ENCODE measurements at places on chromosomes 4 and X. TPM values are rescaled to one million over a fixed set of nuclear protein-coding genes. Genes with fewer than 3 reads are reported as not detected.
A peak's percentile ranks its signal among the peaks of the same experiment; 100 is the strongest.

Gene C4orf51
- total RNA-seq, result not detected

Gene NSUN7
- 6.7 TPM for total RNA-seq

DNA sequence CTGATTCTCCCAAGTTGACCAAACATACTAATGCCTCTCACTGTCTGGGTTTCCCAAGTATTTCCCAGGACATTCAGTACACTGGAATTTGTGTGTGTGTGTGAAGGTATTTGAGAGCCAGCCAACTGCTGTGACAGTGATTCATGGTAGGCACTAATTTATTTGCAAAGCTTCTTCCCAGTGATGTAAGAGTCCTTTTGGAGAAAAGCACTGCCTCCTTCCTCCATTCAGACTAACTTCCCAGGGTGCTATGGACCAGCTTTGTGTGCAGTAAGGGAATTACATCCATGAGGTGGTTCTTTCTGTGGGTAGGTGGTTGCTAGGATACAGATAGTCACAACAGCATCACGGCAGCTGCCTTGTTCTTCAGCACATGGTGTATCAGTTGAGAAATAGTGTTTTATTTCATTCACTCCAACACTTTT is 8.7 kb downstream of the EGF start:
- DNase-seq, result no peak

Gene PLAC8
- 48.0 TPM for total RNA-seq

GRCh38 chrX:22300130-22300529 is 27.4 kb downstream of the CBLL2 start:
- DNase-seq, result no peak

Gene RLIM
- total RNA-seq, result 29.9 TPM

DNA sequence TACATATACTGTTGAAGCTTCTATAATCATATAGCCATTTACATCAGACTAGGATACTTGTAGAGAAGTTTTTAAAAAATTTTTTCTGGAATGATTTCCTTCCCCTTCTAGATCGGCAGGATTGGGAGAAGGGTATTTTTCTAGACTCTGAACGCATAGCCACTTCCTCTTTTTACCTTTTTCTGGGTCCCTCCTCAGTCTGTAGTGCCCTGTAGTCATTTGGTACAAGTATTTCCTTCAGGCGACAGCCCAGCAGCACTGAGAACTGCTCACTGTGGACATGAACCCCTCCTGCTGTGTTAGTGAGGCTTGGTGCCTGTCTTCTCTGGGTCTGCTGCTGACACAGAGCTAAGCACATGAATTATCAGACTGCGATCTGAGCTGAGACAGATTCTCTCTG is 255.4 kb downstream of the ARHGAP10 start:
- DNase-seq, result no peak

DNA sequence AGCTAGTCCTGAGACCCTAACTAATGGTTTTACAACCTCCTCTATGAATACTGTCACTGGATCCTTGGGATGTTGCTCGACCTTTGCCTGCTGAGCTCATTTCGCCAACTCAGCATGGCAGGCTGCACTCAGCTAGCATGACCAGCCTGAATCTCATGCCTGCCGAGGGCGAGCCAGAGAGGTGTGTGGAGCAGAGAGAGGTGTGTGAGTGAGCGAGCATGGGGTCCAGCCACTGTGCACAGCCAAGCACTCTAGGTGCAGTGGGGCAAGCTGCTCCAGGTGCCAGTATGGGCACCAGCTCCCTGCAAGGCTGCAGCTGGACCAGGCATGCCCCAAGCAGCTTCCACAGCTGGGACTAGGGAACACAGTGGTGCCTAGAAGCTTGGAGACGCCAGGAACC is 410.9 kb downstream of the PCDH10 start:
- no peak for DNase-seq

DNA sequence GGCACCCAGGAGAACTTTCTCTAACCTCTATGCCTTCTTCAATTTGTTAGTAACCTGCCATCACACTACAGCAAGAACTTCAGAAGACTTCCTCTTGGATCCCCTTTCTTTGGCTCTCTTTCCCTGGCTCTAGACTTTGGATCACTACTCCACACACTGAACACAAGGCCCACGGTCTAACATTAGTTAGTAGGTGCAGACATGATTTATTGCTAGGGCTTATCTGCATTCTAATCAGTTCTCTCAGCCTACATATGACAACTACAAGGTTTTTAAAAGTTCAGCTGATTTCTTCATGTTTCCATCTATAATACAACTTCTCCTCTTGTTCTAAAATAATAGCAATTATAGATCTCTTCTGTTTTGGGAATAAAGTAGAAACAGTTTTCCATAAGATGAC is 209.1 kb upstream of the ANXA10 start:
- no peak for DNase-seq

GRCh38 chr4:124390861-124391260 is 321.7 kb downstream of the ANKRD50 start:
- DNase-seq, result no peak

DNA sequence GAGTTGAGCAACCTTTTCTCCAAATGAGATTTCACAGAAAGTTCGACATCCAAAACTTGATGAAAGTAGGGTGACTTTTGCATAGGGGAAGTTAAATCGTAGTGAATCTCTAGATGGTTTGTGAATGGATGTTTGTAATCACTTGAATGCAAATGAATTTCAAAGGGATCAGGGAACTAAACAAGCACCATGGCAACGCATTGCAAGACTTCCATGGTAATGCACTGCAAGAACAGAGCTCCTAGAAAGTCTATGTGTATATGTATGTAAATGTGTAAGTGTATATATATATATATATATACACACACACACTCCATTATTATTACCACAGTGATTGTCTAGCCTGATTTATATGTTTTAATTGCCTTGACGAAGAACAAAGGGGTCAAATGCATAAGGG is 27.3 kb downstream of the INTS6L start:
- DNase-seq, result no peak

DNA sequence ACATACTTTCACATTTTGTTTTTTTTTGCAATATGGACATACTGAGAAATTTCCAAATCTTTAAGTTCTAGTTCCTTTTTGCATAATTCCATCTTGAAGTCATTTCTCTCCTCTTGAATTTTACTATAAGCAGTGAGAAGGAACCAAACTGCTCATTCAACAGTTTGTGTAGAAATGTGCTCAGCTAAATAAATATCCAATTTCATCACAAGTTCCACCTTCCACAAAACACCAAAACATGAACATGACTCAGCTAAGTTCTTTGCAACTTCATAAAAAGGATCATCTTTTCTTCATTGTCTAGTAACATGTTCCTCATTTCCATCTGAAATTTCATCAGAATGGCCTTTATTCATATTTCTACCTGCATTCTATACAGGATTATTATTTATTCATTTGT is 77.3 kb upstream of the FGF13 start:
- no peak for DNase-seq

Gene APELA
- total RNA-seq, result not detected

GRCh38 chr4:13329963-13330362 is 154.2 kb downstream of the RAB28 start:
- DNase-seq, result no peak

GRCh38 chr4:116401293-116401692 is 684.1 kb downstream of the TRAM1L1 start:
- DNase-seq, result no peak

Gene CLDN22
- total RNA-seq, result not detected

- DNase-seq, result no peak
Observed at GRCh38 chrX:134148172-134148692, 88.8 kb upstream of the CCDC160 start.

Gene UVSSA
- 25.8 TPM for total RNA-seq

- no peak for DNase-seq
Observed at GRCh38 chrX:42385730-42386129, 392.2 kb downstream of the PPP1R2C start.

Gene PDE6B
- total RNA-seq, result 14.0 TPM

Gene APBB2
- total RNA-seq, result 8.6 TPM

DNA sequence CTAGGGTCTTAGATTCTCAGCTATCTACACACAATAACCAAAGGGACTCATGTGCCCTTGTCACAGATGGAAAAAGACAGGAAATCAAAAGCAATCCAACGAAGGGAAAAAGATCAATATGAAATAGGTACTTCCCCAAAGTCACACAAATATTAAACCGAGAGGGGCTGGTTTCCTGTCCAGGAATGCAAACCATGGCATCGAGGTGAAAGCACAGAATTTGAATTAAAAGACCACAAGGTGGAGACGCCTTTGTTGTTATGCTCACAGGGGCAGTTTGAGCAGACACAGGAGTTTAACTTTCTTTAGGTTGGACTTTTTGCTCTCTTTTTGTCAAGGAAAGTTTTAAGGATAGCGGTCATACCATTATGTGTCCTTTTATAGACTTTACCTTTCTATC is 14.3 kb downstream of the H2BW1 start:
- no peak for DNase-seq

- no peak for DNase-seq
Observed at GRCh38 chrX:131288738-131289511, at the start of gene IGSF1. TSS of gene IGSF1 (minus strand) at chrX:131289306. CDS start at chrX:131286674, 2,632 bp downstream.

Gene MAGEA2
- not detected for total RNA-seq

Gene SERTM2
- 0.05 TPM for total RNA-seq

Gene SLC10A3
- total RNA-seq, result 25.1 TPM

- no peak for DNase-seq
Observed at GRCh38 chrX:147559191-147559590, 352.5 kb upstream of the FMR1 start.

Gene NPY5R
- not detected for total RNA-seq

Gene GPM6B
- total RNA-seq, result not detected

DNA sequence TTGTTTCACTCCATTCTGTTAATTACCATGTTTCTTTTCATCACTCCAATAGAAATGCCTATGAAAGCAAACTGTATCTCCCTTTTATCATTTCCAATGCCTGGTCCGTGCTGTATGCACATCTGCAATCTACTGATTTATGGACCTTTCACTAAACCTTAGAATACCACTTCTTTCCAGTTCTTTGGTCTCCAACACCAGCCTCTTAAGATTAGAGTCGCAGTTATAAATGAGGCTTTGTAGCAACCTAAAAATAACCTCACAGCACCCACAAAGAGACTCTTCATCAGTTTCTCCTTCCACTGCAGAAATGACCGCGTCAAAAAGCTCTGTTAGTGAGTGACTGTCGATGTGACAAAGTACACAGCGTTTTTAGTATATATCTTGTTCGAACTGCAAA is 282.6 kb downstream of the ADGRA3 start:
- no peak for DNase-seq

Gene SPANXN4
- not detected for total RNA-seq

DNA sequence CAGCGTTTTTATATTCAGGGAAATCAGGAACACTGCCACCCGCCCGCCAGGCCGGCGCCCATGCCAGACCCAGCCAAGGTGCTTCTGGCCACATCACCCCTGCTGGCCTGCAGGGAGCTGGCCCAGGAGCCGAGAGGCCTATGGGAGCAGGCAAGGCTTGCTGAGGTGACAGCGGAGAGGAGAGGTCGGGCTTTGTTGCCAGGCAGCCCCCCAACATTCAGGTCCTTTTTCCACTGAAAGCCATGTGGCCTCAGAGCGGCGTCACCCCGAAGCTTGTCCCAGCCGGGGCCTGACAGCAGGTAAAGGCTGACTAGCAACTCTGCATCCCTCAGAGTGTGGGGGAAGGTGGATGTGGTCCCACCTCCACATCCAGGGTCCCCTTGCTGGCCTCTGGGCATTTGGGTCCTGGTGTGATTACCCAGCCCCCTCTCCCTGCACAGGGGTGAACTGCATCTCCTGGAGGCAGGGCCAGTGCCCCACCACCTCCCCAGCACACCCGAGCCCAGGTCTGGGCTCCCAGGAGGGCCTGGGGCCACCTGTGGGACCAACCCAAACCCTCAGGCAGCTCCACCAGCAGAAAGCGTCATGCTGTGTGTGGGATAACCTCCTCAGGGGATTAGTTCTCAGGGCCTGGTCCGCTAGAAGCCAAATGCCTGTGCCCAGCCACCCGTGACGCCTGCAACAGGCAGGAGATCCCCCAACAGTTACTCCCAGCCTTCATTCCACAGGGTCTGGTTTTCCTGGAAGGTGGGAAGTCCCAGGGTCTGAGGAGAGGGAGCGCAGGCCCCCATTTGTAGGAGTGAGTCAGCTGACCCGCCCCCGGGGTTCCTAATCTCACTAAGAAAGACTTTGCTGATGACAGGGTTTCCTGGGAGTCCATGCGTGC is at the start of gene PDE6B:
PDE6B (plus strand) TSS at position 869 of the 886 bp plus-strand sequence. CDS start 54 bp downstream, outside the sequence.
- DNase-seq, result no peak

- DNase-seq, result peak; percentile 65
Observed at GRCh38 chr4:138919094-138919936, 96.3 kb upstream of the NOCT start.

DNA sequence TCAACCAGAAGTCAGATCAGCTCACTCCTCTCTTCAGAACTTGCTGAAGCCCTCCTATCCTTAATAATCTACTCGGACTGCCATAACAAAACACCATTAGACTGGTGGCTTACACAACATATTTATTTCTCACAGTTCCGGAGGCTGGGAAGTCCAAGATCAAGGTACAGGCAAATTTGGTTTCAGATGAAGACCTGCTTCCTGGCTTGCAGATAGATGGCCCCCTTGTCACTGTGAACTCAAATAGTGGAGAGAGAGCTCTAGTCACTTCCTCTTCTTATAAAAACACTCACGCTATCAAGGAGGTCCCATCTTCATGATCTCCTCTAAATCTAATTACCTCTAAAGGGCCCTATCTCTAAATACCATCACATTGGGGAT is 125.1 kb downstream of the CAMK2D start:
- no peak for DNase-seq

Gene GC
- not detected for total RNA-seq

DNA sequence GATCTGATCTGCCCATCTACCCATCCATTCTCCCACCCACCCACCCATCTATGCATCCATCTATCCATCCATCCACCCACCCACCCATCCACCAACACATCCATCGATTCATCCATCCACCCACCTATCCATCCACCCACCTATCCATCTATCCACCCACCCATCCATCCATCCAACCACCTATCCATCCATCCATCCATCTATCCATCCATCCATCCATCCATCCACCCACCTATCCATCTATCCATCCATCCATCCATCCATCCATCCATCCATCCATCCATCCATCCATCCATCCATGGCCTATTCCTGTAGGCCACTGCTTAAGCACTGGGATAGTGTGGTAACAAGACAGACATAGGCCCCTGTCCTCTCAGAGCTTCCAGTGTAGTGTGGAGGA is 69.8 kb downstream of the SORCS2 start:
- DNase-seq, result no peak

Gene NEUROG2
- total RNA-seq, result 0.23 TPM

Gene PDHA2
- total RNA-seq, result not detected

Gene FAM120C
- 10.5 TPM for total RNA-seq

DNA sequence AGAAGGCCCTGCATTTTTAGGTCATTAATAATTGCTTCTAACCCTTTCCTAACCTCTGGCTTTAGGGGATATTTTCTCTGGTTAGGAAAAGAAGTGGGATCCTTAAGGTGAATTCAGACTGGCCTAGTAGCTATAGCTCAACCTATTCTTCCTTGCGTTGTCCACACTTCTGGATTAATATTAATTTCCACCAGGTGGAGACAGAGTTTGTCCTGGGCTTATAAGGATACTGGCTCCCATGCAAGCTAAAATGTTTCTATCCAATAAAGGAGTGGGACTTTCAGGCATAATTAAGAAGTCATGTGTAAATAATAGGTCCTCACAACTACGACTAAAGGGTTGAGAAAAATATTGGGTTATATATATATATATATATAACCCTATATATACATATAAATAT is 860.0 kb upstream of the POU3F4 start:
- no peak for DNase-seq

Gene ADH7
- not detected for total RNA-seq
